ENCODE measurements at places on chromosomes 5 and 9. TPM values are rescaled to one million over a fixed set of nuclear protein-coding genes. Genes with fewer than 3 reads are reported as not detected.

- DNase-seq = no peak
Measured at GRCh38 chr9:103627731-103628130, 466.4 kb upstream of the SMC2 start.

The ADRA1B gene
- total RNA-seq = 28.4 TPM

DNA sequence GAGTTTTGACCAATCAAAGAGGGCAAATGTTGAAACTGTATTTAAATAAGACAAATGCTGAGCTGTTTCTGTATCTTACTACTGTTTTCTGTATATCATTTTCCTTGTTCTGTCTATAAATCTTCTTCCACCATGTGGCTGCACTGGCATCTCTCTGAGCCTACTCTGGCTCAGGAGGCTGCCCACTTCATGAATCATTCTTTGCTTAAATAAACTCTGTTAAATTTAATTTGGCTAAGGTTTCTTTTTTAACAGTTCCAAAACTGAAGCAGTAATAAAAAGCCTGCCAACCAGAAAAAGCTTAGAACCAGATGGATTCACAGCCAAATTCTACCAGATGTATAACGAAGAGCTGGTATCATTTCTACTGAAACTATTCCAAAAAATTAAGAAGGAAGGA is 40.2 kb upstream of the TAS2R1 start:
- no peak for DNase-seq

- no peak for DNase-seq
Measured at GRCh38 chr5:143352691-143353090, 50.8 kb downstream of the NR3C1 start.

GRCh38 chr5:176716320-176716719 is 69.0 kb downstream of the TSPAN17 start:
- DNase-seq = peak; percentile 6

The ADGRV1 gene
- total RNA-seq = 3.6 TPM

- peak; percentile 29 for DNase-seq
Measured at GRCh38 chr9:115694014-115694413, 459.6 kb upstream of the PAPPA start.

The PNPLA7 gene
- total RNA-seq = 0.98 TPM

GRCh38 chr9:113712053-113712452 is 164.1 kb upstream of the ZNF618 start:
- no peak for DNase-seq

DNA sequence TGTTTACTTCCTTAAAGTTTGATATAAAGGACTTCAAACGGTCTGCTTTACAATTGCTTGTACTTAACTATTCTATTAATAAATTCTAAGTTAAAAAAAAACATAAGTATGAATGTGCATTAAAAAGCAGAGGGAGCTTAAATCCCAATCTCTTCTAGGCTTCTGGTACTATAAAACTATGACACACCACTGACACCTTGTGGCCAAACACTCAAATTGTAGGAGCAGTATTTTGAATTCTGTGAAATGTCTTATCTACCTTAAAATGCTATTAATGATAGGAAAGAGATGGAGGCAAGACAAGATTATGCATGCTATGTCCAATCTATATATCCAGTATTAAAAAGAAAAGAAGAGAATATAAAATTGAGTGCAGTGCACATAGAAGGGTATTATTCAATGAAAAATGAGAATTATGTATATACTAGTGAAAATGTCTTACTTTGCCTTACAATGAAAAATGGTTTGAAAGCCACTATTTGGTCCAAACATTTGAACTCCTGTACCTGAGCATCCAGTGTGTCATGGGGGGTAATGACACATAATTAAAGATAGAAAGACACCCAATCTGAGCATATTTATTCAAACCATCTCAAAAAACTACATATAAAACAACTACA is 87.6 kb downstream of the ERP44 start:
- peak; percentile 4 for DNase-seq

GRCh38 chr9:76231001-76231400 is 163.2 kb downstream of the RFK start:
- DNase-seq = peak; percentile 23
